ENCODE measurements at places on chromosomes 16 and 17. TPM values are rescaled to one million over a fixed set of nuclear protein-coding genes. Genes with fewer than 3 reads are reported as not detected.

WFDC1 gene
- 173 TPM for total RNA-seq

BAIAP3 gene
- total RNA-seq, result 1.8 TPM

PLA2G10 gene
- total RNA-seq, result not detected

P2RX1 gene
- 3.6 TPM for total RNA-seq

KRTAP1-1 gene
- not detected for total RNA-seq

PRRT2 gene
- 7.7 TPM for total RNA-seq

GRIN2C gene
- total RNA-seq, result not detected

GRCh38 chr17:73569762-73570319 lies 74.4 kb downstream of the SDK2 start:
- no peak for DNase-seq
- H3K36me3 ChIP-seq, result no peaks in the 10 kb centered on the region

- no peaks in the 10 kb centered on the region for H3K4me1 ChIP-seq
- no peak overlapping the region for H3K4me3 ChIP-seq
- H3K27ac ChIP-seq, result no peak overlapping the region
- H3K27me3 ChIP-seq, result no peaks in the 10 kb centered on the region
- H3K36me3 ChIP-seq, result no peaks in the 10 kb centered on the region
These were observed 117.2 kb downstream of the MAF start for GRCh38 chr16:79483336-79483735.

DNA sequence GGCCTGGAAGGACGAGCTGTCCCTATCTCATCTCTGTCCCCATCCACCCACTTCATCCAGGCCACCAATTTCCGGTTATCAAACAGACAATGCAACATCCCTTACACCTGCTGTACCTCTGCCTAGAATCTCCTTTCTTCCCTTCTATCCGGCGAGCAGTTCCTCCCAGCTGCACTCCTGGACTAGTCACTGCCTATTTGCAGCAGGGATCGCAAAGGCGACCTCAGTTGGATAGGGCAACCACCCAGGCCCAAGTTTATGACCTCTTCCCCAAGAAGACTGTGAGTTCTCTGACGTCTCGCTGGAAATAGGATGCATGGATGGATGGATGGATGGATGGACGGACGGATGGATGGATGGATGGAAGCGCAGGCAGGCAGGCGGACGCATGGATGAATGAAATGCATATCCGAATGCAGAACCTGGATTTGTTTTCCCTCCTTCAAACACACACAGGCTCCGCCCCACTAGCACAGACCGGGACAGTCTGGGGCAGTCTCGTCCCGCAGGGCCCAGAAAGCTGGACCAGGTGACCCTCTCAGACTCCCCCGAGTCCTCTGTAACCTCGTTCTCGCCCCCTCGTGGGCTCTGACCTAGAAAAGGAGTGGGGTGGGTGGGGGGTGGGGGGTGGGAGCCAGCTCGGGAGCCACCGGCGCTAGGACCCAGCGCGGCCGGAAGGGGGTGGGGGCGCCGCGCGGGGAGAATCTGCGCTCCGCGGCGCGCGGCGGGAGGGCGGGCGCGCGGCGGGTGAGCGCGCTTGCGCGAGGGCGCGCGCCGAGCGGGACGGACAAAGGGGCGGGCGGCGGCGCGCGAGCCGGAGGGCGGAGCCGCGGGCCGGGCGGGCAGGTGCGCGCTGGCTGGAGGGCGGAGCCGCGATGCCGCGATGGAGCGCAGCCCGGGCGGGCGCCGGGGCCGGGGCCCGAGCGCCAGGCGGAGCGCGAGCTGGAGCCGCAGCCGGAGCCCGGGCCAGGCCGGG lies at the start of gene SBK1:
TSS of gene SBK1 (plus strand) at position 875 of the 976 bp plus-strand sequence. CDS start 24,867 bp downstream, outside the sequence.
- H3K27ac ChIP-seq, result no peak within 1 kb of the TSS
- peak within 1 kb of the TSS; percentile 56 for H3K4me3 ChIP-seq
- peaks cover 9% of the 10 kb centered on the region for H3K27me3 ChIP-seq
- peak; percentile 76 for DNase-seq

GRCh38 chr16:50244504-50245416 lies 21.6 kb upstream of the ADCY7 start:
- no peak for DNase-seq
- no peak overlapping the region for H3K27ac ChIP-seq
- H3K27me3 ChIP-seq, result no peaks in the 10 kb centered on the region
- H3K4me1 ChIP-seq, result peaks cover 19% of the 10 kb centered on the region
- H3K36me3 ChIP-seq, result no peaks in the 10 kb centered on the region

GRCh38 chr16:79869304-79870015 lies 268.9 kb upstream of the MAF start:
- no peaks in the 10 kb centered on the region for H3K4me1 ChIP-seq
- DNase-seq, result no peak
- no peak overlapping the region for H3K4me3 ChIP-seq
- no peak overlapping the region for H3K27ac ChIP-seq
- H3K27me3 ChIP-seq, result no peaks in the 10 kb centered on the region

DNA sequence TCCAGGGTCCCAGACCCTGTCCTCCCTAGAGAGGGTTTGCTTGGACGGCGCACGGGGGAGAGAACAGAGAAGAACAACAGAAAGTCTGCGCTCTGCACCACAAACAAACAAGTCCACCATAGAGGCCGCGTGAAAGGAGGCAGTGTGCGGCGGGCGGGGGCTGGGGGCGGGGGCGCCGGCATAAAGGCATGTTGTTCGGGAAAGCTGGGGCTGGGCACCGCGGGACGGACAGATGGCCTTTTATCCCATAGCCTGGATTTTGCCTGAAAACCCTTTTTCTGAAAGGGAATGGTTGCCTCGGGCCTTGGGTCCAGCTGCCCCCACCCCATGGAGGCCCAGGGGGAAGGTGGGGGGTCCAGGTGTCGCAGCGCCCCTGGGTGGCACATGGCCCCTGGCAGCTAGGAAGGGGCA lies 26.0 kb downstream of the FA2H start:
- no peak for DNase-seq

DNA sequence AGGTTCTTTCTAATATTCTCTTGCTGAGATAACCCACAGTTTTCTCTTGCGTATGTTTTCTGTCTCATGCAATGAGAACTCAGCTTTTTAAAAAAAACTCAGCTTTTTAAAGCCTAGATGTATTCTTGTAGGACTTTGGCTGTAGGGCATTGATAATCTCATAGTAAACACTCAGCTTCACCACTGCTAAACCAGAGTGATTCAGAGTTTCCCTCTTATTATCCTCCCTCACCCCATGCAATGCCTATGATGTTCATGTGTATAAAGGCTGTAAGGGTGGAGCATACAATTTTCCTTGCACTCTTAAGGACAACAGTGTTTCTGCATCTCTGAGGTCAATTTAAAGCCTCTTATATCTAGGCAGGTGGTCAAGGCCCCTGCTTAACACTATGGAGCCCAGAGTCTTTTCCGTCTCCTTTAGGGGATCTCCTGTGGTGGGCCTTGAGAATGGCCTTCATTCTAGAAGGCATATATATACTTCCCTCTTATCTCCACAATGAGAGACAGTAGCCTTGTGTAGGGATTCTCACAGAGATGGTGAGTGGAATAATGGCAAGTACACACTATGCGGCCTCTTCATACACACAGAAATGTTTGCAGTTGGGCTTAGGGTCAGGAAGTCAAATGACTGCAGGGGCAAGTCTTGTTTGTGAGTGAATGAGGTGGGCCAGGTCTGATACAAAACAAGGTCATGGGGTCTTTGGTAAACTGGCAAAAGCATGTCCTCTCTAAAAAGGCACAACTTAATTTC lies 279.6 kb downstream of the HS3ST3A1 start:
- no peaks in the 10 kb centered on the region for H3K36me3 ChIP-seq
- no peaks in the 10 kb centered on the region for H3K4me1 ChIP-seq
- H3K4me3 ChIP-seq, result no peak overlapping the region
- no peaks in the 10 kb centered on the region for H3K27me3 ChIP-seq

GRCh38 chr16:85568519-85568918 lies 44.6 kb upstream of the GSE1 start:
- no peak for DNase-seq
- H3K36me3 ChIP-seq, result no peaks in the 10 kb centered on the region
- no peaks in the 10 kb centered on the region for H3K27me3 ChIP-seq
- H3K4me3 ChIP-seq, result no peak overlapping the region

- no peaks in the 10 kb centered on the region for H3K4me1 ChIP-seq
- DNase-seq, result no peak
- H3K36me3 ChIP-seq, result peaks cover 27% of the 10 kb centered on the region
These were observed 5.8 kb downstream of the ITPRIPL2 start for GRCh38 chr16:19119564-19119963.

DNA sequence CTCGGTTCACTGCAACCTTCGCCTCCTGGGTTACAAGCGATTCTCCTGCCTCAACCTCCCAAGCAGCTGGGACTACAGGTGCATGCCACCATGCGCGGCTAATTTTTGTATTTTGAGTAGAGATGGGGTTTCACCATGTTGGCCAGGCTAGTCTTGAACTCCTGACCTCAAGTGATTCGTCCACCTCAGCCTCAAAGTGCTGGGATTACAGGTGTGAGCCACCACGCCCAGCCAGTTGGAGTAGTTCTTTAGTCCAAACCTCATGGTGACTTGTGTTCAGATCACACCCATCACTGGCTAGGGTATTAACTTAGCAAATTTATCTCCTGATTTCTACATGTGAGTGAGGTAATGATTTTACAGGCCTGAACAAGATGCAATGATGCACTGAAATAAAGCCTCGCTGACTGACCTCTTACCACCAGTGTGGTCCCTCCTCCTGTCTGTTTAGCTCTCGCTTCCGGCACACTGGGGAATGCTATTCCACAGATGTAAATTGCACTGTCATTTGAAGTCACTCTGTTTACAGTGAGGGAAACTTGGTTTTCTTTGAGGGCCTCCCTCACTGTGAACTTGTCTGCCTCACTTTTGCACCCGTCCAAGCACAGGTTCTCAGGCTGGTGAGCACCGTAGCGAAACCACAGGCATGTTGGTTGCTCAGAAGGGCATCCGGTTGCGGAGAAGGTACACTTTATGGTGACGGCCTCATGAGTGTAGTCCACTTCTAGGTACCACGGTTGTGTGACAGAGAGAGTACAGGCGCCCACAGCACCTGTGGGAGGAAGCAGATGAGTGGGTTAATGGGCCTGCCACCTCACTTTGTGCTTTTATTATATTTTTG lies 5.5 kb downstream of the IGSF6 start:
- H3K27ac ChIP-seq, result no peak overlapping the region
- H3K4me3 ChIP-seq, result no peak overlapping the region
- H3K27me3 ChIP-seq, result no peaks in the 10 kb centered on the region
- no peak for DNase-seq
- no peaks in the 10 kb centered on the region for H3K4me1 ChIP-seq

GRCh38 chr17:59353936-59354755 lies 22.7 kb downstream of the YPEL2 start:
- peak overlapping the region; percentile 26 for H3K27ac ChIP-seq
- peaks cover 97% of the 10 kb centered on the region for H3K4me1 ChIP-seq
- H3K4me3 ChIP-seq, result no peak overlapping the region

GRCh38 chr16:17076092-17076754 lies 394.5 kb downstream of the XYLT1 start:
- H3K4me1 ChIP-seq, result no peaks in the 10 kb centered on the region
- no peak for DNase-seq
- H3K27me3 ChIP-seq, result no peaks in the 10 kb centered on the region
- H3K4me3 ChIP-seq, result no peak overlapping the region

DNA sequence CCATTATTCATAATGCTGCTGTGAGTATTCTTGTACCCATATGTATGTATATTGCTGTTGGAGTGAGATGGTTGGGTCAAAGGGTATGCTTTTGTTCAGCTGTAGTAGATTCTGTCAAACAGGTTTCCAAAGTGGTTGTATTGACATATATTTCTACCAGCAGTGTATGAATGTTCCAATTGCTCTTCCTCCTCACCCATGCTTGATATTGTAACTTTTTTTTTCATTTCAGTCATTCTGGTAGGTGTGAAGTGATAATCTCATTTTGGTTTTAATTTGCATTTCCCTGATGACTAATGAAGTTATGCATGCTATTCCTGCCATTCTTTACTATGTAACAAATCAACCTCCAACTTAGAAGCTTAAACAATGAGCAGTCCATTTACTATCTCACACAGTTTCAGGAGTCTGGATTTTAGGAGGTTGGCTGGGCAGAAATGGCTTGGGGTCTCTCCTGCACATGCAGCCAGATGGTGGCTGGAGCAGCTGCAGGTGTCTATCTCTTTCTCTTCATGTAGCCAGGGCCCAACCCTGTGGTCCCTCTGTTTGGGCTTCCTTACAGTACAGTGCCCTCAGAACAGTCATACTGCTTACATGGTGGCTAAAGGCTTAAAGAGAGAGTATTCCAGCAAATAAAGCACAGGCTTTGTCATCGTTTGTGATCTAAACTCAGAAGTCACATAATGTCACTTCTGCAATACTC lies 21.2 kb downstream of the ERAL1 start:
- H3K27ac ChIP-seq, result no peak overlapping the region
- H3K4me1 ChIP-seq, result no peaks in the 10 kb centered on the region
- H3K27me3 ChIP-seq, result no peaks in the 10 kb centered on the region
- DNase-seq, result no peak
- no peak overlapping the region for H3K4me3 ChIP-seq
- peaks cover 31% of the 10 kb centered on the region for H3K36me3 ChIP-seq

DNA sequence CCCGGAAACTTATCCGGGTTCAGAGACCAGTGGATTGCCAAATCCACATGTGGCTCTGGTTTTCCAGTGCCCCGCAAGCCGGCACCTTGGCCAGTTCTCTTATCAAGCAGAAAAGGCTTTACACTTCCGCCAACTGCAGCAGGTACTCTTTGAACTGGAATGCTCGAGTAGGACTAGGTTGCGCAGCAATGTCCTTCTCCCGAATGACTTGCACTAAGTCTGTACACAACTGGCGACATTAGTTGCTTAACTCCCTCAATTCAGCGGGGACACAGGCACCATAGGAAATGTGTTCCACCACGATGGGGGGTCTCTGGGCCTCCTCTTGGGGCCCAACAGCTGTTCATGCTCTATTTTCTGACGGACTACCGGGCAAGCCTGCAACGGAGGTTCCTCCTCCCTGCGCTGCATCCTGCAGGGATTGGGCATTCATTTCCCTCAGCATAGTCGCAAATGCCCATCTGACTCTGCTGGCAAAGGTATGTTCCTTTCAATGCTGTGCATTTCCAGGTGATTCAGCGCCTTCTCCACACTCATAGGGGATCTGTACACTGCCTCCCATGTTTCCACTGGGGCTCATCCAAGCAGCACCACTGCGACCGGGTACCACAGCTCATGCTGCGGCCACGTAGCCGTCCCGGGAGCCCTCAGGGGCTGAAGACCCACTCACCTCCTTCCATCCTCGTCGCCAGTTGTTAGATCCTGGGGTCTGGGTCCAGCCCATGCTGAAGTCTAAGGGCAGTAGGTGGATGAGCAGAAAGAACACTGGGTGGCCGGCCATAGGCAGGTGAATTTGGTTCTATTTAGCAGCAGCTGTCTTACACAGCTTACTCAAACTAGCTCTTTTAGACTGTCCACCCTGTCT lies 34.2 kb upstream of the APPBP2 start:
- no peak for DNase-seq
- H3K27ac ChIP-seq, result no peak overlapping the region
- no peaks in the 10 kb centered on the region for H3K27me3 ChIP-seq
- no peaks in the 10 kb centered on the region for H3K36me3 ChIP-seq
- H3K4me1 ChIP-seq, result no peaks in the 10 kb centered on the region

DNA sequence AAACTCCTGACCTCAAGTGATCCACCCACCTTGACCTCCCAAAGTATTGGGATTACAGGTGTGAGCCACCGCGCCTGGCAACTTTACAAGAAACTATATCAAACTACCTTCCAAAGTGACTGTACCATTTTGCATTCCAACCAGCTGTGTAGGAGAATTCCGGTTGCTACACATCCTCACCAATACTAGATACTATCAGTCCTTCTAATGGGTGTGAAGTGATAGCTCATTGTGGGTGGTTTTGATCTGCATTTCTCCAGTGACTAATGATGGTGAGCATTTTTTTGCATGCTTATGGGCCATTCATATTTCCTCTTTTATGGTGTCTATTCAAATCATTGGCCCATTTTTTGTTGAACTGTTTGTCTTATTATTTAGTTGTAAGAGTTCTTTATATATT lies 37.7 kb downstream of the SCNN1B start:
- no peak for DNase-seq
- peaks cover 6% of the 10 kb centered on the region for H3K4me1 ChIP-seq
- no peaks in the 10 kb centered on the region for H3K36me3 ChIP-seq
- no peaks in the 10 kb centered on the region for H3K27me3 ChIP-seq

All from sigmoid colon (tissue), 7 donors.